ENCODE measurements at places on chromosomes 3 and 15.

GRCh38 chr3:176562331-176562730, 635.0 kb downstream of the TBL1XR1 start:
- DNase-seq: no peak

DNA sequence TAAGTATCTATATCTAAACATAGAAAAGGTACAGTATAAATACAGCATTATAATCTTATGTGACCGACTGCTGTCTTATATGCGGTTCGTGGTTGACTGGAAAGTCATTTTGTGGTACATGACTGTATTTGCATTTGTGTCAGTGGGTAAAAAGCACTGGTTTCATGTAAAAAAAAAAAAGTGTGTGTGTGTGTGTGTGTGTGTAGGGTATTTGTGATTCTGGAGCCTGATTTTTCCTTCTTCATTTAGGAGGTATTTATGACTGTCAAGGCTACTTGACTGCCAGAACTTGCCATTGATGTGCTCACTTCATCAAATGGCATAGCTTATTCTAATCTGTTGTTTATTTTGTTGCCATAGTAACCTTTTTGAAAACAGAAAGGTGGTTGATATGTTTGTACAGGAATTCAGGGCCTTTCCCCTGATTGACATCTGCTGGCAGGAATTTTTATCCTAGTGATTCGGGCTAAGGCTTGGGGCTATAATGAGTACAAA, 63.2 kb downstream of the AKAP13 start:
- peak; percentile 51 for DNase-seq

GRCh38 chr3:29606416-29606815, 325.5 kb downstream of the RBMS3 start:
- no peak for DNase-seq

GRCh38 chr3:133670525-133670995, 8.8 kb upstream of the TOPBP1 start:
- no peak for DNase-seq

- DNase-seq: no peak
These were observed 120.0 kb downstream of the CYP19A1 start for GRCh38 chr15:51218299-51218938.
